ENCODE measurements at places on chromosomes 2 and 18. TPM values are rescaled to one million over a fixed set of nuclear protein-coding genes. Genes with fewer than 3 reads are reported as not detected.

- H3K27me3 ChIP-seq = no peaks in the 10 kb centered on the region
- H3K4me1 ChIP-seq = peaks cover 78% of the 10 kb centered on the region
- no peak for DNase-seq
- H3K4me3 ChIP-seq = no peak overlapping the region
- peaks cover 4% of the 10 kb centered on the region for H3K36me3 ChIP-seq
Observed at GRCh38 chr2:127382831-127383230, 4.9 kb downstream of the MAP3K2 start.

The ACOXL gene
- total RNA-seq = 0.19 TPM

The PHLPP1 gene
- total RNA-seq = 7.9 TPM

DNA sequence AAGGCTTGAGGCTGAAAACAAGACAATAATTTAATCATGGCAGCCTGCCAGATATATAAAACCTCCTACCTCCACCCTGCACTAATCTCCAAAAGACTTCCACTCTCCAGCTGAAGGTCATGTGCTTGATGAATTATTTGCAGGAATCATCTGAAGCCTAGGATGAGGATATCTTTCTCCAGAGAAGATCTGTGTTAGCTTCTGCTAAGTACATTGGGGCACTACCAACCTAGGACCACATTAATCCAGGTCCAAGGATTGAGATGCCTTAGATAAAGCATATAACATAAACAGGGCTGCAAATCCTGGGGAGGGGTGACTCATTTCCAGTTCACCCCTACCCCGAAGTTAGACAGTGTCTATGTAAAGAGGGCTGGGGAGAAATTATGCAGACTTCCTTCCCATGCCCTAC lies 80.5 kb upstream of the FRZB start:
- no peak overlapping the region for H3K27ac ChIP-seq
- H3K27me3 ChIP-seq = no peaks in the 10 kb centered on the region
- peaks cover 2% of the 10 kb centered on the region for H3K36me3 ChIP-seq
- DNase-seq = no peak
- no peak overlapping the region for H3K4me3 ChIP-seq

- H3K27ac ChIP-seq = no peak overlapping the region
- H3K27me3 ChIP-seq = no peaks in the 10 kb centered on the region
- no peak for DNase-seq
Observed at GRCh38 chr2:160241251-160242137, 41.4 kb upstream of the ITGB6 start.

The ASXL3 gene
- total RNA-seq = not detected

The TET3 gene
- 19.7 TPM for total RNA-seq

Data from activated T-cell treated with anti-CD3 and anti-CD28 coated beads, Interleukin-2, amount 50 U/mL, for 72 hours (primary cell).